ENCODE measurements at places on chromosomes 11 and 22. TPM values are rescaled to one million over a fixed set of nuclear protein-coding genes. Genes with fewer than 3 reads are reported as not detected.

DNA sequence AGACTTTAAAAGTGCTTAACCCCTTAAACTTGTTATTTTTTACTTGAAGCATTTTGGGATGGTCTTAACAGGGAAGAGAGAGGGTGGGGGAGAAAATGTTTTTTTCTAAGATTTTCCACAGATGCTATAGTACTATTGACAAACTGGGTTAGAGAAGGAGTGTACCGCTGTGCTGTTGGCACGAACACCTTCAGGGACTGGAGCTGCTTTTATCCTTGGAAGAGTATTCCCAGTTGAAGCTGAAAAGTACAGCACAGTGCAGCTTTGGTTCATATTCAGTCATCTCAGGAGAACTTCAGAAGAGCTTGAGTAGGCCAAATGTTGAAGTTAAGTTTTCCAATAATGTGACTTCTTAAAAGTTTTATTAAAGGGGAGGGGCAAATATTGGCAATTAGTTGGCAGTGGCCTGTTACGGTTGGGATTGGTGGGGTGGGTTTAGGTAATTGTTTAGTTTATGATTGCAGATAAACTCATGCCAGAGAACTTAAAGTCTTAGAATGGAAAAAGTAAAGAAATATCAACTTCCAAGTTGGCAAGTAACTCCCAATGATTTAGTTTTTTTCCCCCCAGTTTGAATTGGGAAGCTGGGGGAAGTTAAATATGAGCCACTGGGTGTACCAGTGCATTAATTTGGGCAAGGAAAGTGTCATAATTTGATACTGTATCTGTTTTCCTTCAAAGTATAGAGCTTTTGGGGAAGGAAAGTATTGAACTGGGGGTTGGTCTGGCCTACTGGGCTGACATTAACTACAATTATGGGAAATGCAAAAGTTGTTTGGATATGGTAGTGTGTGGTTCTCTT lies 2.8 kb downstream of the MALAT1 start:
- DNase-seq, result no peak

DNA sequence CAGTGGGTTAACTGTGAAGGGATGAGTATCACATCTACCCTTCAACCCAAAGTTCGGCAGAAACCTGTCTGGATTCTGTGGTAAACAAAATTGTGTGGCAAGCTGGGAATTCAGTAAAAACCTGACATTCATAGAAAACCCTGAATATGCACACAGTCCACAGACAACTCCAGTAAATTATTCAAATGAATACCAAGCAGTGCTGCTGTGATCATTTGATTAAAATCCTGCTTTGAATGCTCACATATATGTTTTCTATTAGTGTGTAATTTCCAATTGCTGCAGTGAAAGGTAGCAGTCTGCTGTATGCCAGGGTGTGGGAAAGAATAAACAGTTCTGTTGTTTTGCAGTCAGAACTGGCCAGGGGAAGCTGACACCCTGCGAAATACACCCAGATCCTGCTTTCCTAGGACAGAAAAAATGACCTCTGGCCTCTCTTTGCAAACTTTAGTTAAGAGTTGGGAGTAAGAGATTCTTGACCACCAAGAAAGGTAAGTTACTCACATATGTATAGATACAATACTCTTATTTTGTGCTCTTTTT lies 217.8 kb downstream of the FAM76B start:
- no peak for DNase-seq

GRCh38 chr11:114891911-114892310 lies 213.6 kb downstream of the NXPE2 start:
- no peak for DNase-seq

GRCh38 chr11:132289590-132290256 lies 919.3 kb downstream of the NTM start:
- DNase-seq, result no peak

DNA sequence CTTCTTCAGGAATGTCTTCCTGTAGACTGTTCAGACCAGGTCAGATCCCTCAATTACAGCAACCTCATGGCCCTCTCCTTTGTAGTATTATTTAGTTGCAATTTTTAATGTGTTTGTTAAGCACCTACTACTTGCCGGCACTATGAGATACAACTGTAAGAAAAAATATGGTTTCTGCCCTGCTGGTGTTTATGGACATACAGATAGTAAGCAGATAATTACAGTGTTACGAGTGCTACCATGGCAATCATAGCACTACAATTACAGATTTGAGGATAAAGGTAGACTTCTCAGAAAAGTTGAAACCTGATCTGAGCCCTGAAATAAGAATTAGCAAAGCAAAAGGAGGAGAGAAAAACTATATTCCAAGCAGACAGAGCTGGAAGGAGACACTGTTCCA lies 2.8 kb downstream of the LRRC51 start:
- no peak for DNase-seq

DNA sequence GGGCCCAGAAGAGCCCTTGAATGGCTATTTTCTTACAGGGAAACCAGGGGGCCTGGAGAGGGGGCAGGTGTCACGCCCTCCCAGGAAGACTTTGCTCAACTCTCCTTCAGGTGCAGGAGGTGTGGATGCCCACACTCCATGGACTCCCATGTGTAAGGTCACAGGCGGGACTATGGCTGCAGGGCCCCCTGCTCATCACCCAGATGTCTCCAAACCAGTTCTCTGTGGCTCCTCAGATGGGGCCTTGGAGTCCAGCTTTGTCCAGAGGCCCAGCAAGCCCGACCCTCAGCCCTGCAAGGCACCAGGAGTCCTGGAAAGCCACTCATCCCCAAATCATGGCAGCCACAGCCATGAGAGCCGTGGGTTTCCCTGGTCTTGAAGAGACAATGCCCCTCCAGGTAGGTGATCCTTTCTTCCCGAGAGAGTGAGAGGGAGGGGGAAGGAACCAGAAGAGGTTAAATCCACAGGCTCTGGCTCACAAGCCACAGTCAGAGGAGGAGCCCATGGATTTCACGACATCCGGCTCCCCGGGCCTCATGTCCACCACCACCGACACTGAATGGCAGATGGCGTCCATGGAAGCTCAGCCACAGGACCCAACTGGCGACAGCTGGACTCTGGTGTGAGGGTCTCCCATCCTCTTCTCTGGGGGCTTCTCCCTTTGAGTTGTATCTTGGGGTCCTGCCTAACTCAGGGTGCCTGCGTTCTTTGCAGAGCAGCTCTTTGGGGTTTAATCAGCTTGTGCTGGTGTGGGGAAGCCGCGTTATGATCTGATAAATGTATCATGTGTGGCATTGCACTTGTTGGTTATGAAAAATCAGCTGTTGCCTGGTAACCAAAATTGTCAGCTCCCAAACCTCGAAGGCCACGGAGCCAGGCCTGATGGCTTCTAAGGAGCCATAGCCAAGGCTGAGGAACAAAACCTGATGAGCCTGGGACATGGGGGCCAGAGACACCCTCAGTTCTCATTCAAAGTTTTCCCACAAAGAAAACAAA lies 620.4 kb downstream of the BRD1 start:
- no peak for DNase-seq

DNA sequence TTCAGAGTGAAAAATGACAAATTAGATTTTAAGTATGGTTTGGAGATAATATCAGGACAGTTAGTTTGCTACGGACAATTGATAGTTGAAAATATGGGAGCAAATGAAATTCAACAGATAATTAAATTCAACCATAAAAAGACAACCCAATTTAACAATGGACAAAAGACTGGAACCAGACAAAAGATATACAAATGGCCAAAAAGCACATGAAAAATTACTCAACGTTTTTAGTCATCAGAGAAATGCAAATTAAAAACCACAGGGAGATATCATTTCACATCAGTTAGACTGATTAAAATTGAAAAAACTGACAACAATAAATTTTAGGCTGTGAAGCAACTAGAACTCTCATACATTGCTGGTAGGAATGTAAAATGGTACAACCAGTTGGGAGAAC lies 27.2 kb downstream of the SIK2 start:
- DNase-seq, result no peak

- DNase-seq, result no peak
These were observed 25.3 kb downstream of the PLEKHB1 start for GRCh38 chr11:73671701-73672100.

DNA sequence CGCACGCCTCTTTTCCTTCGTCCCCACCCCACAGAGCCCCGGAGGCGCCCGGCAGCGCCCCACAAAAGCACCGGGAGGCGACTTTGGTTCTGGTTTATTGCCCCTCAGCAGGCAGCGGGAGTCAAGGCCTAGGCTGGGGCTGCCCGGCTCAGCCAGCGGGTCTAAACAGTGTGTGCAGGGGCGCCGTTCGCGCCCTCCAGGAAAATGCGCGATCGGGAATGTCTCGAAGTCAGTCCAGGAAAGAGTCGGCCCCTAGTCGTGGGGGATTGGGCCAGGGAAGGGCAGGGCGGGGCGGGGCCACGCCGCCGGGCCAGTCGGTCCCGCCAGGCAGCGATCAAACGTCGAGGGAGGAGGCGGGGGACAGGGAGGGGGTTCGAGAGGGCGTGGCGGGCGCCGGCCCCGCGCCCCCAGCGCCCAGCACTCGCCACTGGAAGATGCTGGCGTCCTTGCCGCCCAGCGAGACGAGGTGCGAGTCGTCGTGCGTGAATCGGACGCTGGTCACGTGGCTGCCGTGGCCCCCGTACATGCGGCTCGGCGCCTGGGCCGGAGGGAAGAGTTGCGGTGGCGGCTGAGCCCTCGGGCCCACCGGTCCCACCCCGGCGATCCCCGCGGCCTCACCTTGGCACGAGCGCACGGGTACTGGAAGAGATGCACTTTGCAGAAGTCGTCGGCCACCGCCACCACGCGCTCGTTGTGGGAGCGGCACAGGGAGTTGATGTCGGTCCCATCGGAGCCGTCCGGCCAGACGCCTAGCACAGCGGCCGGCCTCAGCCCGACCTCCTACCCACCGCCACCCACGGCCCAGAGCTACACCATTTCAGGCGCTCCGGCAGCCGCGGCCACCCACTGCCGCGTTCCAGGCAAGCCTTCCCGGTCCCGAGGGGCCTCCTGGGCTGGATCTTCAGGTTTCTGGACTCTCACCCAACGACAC lies 741 bp upstream of the MTA2 start:
- peak; percentile 81 for DNase-seq

GRCh38 chr22:40714499-40715337 lies 35.4 kb downstream of the MCHR1 start:
- peak; percentile 54 for DNase-seq

The HMOX1 gene
- 2.8 TPM for total RNA-seq

The MS4A12 gene
- not detected for total RNA-seq

The ST14 gene
- 0.17 TPM for total RNA-seq

The NCAM1 gene
- 14.3 TPM for total RNA-seq

The SCN3B gene
- 0.31 TPM for total RNA-seq
